ENCODE measurements at places on chromosomes 7 and 10. TPM values are rescaled to one million over a fixed set of nuclear protein-coding genes. Genes with fewer than 3 reads are reported as not detected.

OR2A12 gene
- total RNA-seq: not detected

CRYGN gene
- 1.2 TPM for total RNA-seq

CCL24 gene
- total RNA-seq: 1.7 TPM

ZNF365 gene
- total RNA-seq: 0.35 TPM

CALML3 gene
- total RNA-seq: not detected

UNCX gene
- total RNA-seq: 7.5 TPM

RHOBTB1 gene
- 44.8 TPM for total RNA-seq

OR9A2 gene
- 0.53 TPM for total RNA-seq

RTKN2 gene
- 5.7 TPM for total RNA-seq

CFTR gene
- 0.99 TPM for total RNA-seq

OGDHL gene
- 57.6 TPM for total RNA-seq

HPSE2 gene
- total RNA-seq: 4.0 TPM

BAMBI gene
- 32.5 TPM for total RNA-seq

GRK5 gene
- 12.4 TPM for total RNA-seq

ACSM6 gene
- total RNA-seq: 0.12 TPM

NCAPG2 gene
- 17.3 TPM for total RNA-seq

Measured in metanephros (tissue), 2 donors.